ENCODE measurements at places on chromosomes 3 and 15.

DNA sequence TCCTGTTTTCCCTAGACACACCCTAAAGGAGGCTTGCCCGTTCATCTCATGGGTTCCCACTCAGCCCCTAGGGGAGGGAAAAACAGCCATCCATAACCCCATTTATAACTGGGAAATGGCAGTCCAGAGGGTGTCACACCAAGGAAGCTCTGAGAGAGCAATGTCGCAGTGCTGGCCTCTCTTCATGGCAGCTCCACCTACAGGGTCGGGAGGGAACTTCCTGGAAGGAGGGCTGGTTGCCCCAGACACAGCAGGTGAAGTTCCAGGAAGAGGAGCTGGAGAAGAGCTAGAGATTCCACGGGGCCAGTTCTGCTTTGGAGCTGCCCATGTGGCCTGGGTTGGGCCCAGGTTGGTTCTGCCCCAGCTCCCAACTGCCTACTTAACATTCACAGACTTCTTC, 22.3 kb upstream of the LINGO1 start:
- DNase-seq: no peak

DNA sequence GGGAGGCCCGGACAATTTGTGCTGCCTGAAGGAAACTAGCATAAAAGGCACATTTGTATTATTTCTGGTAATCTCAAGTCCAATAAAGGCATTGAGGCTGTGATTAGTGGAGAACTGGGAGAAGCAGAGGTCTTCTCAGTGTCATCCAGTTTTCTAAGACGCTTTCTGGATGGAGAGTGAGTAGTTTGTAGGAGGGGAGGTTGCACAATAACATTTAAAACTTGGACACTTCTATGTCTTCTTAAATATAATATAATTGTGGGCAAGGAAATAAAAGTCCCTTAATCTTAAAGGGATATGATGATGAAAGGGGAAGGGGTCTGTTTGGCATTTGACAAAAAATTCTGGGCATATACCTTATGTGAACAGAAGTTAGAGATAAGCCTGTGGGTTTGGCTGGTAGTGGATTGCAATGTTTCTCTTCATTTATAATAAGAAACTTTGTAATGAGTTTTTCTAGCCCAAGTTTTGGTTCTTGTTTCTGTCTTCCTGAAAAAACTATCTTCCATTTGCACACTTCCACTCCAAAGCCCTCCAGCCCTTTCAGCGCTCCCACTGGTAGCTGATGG, 291.6 kb upstream of the TGFBR2 start:
- no peak for DNase-seq

DNA sequence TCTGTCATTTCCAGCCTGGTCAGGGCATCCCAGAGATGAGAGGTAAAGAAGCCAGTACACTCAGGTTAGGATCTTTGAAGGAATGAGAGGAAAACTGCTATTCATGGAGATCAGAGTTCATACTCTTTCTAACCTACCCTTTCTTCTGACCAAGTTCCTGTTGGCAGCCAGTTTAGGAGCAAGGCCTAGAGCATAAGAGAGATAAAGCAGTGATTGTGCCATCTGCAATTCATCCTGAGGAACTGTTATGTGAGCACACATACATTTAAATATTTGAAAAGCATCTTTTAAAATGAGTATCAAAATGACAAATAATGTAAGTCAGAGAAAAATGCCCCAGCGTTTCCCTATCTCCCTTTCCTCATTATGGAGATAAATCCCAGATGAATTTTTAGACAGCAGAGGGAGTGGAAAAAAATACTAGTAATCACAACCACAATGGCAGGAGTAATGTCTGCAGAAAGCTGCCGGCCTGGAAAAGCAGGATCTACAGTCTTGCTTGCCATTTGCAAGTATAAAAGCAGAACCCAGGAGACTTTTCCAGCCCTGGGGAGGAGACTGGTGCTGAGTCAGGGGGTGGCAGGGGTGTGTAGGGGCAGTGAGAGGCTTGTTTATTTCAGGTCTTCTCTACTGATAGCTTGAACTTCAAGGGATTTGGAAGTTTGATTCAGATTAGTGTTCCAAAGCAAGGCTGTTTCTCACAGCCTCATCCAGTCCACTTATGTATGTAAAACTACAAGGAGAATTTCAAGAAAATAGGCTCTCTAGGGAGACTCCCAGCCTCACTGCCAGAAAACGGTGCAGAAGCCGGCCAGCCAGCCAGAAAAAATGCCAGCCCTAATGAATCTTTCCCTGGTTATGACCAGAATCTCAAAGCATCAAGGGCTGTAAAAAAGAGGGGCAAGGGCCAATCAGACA, 1052.4 kb downstream of the TUSC7 start:
- DNase-seq: no peak

DNA sequence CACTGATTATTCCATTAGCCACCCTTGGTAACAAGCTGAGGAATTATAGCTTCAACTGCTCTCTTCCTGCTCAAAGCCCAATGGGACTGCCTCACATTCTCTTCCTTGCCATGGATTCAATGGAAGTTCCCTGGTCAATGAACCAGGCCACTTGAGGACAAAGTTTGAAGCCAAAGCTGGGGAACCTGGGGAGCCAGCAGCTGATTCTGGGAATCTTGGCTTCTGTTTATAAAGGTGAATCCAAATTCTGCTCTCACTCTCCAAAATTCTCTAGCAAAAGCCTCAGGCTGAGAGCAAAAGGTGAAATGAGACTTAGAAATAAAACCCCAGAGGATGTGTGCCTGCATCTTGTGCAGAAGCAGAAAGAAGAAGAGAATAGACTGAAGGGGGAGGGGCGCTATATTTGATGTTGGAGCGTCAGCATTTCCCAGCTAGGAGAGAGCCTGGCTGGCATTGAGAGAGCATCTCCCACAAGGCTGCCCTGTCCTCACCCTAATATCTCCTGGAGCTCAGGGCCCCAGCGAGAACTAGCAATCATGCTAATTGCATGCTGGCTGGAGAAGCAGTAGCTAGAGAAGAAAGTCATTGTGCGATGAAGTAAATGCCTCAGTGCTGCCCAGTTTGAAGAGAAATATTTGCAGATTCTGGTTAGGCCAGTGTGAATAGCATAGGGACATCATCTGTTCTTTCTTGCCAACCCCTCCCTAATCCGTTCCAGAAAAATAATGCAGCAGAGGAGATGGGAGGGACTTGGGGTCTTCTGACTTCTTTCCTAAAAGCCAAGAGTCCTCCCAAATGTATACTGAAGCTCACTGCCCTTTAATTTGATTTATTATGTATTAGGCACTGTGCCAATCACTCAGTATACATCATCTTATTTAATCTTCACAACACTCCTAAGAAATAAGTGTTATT, 34.9 kb upstream of the GAP43 start:
- no peak for DNase-seq

GRCh38 chr15:69459066-69459465, 6.4 kb downstream of the RPLP1 start:
- no peak for DNase-seq

- no peak for DNase-seq
These were observed 16.4 kb downstream of the MAPKAPK3 start for GRCh38 chr3:50633230-50633790.

DNA sequence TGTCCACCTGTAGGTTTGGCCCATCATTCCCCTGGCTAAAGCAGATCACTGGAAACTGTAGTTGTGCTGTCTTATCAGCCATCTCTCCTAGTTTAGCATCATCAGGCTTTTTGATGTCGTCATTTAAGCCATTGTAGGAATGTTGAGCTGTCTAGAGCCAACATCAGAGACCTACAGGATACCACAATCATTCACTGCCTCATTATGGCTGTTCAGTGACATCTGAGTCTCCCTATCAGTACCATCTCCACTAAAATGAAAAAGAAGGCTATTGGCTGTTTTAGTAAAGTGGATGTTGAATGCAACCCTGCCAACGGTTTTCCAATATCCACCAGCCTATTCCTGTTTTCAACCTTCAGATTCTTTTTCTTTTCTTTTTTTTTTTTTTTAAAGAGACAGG, 29.2 kb downstream of the RLBP1 start:
- DNase-seq: no peak

- no peak for DNase-seq
These were observed 25.6 kb downstream of the DCUN1D1 start for GRCh38 chr3:182954553-182955235.

DNA sequence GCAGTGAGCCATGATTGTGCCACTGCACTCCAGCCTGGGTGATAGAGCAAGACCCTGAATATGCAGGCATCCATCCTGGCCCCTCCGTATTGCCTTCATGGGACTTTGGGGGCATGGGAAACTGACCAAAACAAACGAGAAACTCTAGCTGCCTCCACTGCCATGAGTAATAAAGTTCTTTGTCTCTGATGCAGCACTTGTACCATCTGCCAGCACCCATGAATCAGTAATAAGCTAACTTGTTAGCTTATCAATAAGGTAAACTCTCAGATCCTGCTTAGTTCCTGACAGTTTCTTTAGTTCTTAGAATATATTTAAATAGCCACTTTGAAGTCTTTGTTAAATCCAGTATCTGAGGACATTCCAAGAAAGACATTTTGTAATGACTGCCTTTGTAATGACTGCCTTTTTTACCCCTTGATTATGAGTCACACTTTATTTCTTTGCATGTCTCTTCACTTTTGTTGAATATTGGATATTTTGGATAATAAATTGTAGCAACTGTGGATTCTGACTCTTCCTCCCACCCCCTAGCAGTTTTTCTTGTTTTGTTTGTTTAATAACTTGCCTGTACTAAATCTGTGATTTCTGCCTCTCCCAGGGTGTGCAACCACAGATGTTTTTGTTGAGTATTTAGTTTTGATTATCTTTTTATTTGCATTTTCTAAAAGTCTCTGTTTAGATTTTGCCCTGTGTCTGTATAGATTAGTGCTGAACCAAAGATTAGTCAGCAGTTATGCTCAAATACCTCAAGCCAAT, 136.9 kb downstream of the HCN4 start:
- no peak for DNase-seq

DNA sequence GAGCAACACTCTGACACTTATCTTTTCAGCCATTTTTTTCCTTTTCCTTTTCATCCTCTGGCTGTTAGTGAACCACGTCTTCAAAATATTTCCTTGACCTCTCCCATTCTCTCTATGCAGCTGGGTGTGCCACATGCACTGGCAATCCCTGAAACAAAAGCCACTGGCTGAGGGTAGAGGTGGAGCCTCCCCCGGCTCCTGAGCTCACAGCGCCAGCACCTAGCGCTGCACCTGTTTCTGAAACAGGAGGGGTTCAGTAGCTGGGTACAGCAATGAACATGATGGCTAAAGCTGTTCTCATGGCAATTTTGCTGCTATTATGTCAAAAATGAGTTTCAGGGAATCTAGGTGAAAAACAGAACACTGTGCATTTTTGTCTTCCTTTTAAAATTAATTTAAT, 314.7 kb upstream of the ATP10A start:
- DNase-seq: no peak

DNA sequence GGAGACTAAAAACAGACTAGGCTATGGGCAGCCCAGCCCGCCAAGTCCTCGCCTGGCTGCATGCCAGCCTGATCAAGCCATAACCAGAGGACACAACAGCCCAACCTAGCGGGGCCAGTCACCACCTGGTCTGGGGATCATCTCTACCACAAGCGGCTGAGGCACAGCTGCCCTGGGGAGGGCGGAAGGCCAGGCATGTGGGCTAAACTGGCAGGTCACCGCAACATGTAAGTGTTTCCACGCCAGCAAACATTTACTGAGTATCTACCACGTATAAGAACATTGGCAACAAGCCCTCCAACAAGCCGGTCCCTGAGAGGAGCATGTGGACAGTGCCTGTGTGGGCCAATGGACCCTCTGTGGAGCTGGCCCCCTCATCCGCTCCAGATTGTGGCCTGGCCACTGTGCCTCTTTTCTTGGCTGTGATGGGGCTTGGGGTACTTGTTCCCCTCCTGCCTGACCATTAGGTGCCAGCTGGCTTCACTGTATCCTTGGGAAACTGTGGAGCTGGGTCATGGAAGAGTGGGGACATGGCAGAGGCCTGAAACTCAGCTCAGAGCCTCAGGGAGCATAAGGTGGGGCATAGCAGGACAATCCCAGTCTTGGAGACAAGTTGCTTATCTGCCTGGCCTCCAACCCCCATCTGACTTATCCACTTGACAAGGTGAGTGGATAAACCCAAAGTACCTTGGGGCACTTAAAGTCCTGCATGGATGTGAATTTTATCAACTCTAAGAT, 9.0 kb downstream of the UBXN7 start:
- no peak for DNase-seq

DNA sequence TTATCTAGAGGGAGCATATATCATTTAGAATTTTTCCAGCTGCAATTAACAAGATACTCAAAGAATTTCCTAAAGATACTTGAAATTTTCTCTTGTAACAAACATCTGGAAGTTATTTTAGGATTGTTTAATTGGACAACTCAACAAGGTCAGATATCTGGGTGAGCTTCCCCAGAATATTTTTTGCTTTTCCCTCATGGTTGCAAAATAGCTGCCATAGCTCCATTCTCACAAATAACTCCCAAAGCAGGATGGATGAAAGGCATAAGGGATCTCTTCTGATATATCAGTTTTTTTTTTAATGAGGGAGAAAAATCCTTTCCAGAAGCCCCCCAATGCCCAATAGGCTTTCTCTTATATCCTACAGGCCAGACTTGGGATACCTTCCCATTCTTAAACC, 56.6 kb upstream of the SLC25A26 start:
- no peak for DNase-seq

- DNase-seq: no peak
These were observed 37.3 kb upstream of the TNIK start for GRCh38 chr3:171497468-171497867.

GRCh38 chr3:88574146-88574545, 424.4 kb downstream of the C3orf38 start:
- DNase-seq: no peak

DNA sequence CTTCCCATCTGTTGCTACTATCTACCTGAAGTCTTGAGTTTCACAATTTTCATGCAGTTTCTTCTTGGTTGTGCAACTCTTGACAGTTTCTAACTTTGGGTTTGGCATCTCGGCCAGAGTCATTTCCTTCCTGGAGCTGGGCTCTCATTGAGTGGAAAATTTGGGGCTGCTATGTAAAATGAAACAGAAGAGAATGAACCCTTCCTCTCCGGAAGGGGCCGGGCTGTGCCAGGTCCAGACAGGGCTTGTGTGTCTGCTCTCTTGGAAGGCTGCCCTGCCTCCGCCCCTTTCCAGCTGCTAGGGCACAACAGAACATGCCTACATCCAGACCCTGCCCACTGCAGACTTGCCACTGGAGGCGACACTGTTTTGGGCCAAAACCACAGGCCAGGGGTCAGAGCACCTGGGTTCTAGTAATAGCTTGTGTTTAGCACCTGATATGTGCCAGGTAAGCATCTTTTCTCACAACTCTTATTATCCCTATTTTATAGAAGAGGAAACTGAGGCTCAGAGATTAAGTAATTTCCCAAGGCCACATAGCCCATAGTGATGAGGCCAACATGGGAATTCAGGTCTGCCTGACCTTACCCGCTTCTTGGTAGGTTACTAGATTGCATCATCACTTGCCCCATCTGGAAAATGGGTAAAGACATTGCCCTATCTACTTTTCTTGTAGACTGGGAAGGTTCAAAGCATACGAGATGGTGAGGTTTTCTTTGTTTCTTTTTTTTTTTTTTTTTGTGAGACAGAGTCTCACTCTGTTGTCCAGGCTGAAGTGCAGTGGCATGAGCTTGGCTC, 25.0 kb downstream of the IRAK2 start:
- DNase-seq: no peak

- no peak for DNase-seq
These were observed 4.8 kb downstream of the C3orf52 start for GRCh38 chr3:112090887-112091586.

All from CD4-positive, alpha-beta T cell (primary cell).